Activated CD4-positive, alpha-beta T cell treated with anti-CD3 and anti-CD28 coated beads, Interleukin-10, Interleukin-2, amounts not matched to agents 100 ng/mL and 50 ng/mL, durations not matched to agents 16 hours and 8 hours (primary cell): ENCODE measurements at places on chromosomes 4 and X.

GRCh38 chr4:12588582-12588981, 895.6 kb downstream of the RAB28 start:
- no peak for DNase-seq

- peak; percentile 52 for DNase-seq
Observed at GRCh38 chr4:184643731-184644130, 5.5 kb downstream of the CASP3 start.

- DNase-seq, result no peak
Observed at GRCh38 chrX:107659286-107659685, 31.0 kb downstream of the PRPS1 start.

DNA sequence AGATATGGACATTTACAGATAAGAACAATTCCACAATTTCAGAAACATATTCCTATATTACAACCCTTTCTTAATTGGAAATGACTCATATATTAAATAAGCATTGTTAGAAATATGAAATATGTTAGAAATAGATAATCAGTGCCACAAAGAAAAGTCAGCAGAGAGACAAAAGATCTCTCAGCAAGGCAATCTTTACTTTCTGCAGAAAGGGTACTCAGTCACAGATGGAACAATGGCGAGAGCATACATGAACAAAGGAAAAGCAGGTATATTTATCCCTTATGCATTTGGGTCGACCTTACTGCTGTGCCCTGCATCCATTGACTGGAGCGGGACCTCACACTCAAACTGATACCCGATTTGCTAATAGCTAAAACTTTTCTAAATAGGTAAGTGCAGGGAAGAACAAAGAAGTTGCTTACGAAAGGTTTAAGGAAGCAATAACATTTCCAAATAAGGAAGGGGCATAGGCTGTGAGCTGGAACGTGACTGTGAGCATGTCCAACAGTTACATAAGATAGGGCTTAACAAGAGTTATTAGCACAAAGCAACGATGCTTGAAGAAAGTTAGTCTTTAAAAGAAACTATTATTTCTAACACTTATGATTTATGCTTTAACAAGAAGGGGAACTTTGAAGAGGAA, 40.8 kb downstream of the MGARP start:
- no peak for DNase-seq

- no peak for DNase-seq
Observed at GRCh38 chr4:127781300-127782024, 660 bp upstream of the HSPA4L start.

- no peak for DNase-seq
Observed at GRCh38 chr4:163915896-163916295, 421.4 kb downstream of the TMA16 start.

DNA sequence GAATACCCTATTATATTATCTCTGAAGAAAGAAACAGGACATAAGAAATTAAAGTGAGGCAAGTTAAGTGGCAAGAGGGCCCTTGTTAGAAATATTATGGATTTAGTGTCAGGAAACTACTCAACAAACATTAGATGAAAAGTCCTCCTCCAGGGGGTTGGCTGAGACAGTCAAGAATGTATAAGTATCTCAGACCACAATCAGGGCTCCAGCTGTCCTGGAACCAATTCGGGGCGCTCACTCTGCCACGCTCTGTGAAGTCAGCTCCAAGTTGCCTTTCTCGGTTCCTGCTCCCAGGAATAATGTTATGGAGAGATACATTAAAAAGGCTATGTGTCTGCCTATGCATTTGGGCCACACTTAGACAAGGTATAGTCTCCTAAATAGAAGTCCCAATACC, 73.3 kb downstream of the RASGEF1B start:
- DNase-seq, result no peak

GRCh38 chr4:54082168-54082567, 17.8 kb upstream of the CHIC2 start:
- DNase-seq, result no peak

DNA sequence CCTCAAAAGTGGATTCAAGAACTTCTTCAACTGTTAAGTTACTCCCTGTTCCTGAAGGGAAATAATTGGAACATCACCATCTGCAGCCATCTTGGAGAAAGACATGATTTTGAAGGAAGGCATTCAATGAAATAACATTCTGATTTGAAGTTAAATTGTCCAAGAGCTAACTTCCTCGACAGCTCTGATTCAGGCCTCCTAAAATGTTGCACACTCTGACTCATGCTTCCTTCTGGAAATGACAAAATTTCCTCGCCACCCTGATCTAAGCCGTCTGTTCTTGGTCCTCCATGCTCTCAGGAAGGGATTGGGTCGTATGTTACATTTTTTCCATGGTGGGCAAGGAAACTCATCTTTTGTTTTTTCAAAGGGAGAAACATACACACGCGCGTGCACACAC, 496.9 kb upstream of the DIPK2B start:
- DNase-seq, result no peak

DNA sequence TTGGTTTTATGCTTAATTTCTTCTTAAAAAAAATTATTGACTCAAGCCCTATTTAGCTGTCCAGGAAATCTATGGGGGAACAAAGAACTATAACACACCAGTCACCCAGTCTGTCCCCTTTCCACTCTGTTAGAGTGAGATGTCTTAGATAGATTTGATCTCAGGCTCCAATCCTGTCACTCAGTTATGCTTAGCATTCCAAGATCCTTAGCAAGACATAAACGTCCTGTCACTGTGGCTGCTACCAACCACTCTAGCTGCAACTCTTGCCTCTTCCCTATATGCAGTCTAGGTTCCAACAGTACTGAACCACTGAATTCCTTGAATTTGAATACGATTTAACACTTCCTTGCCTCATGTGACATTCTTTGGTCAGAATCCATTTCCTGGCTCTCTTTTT, 241.9 kb upstream of the NWD2 start:
- DNase-seq, result no peak

GRCh38 chr4:110867981-110868720, 245.3 kb upstream of the PITX2 start:
- DNase-seq, result no peak

GRCh38 chr4:117135634-117136354, 50.4 kb upstream of the TRAM1L1 start:
- DNase-seq, result no peak

- DNase-seq, result no peak
Observed at GRCh38 chrX:71396576-71396975, 30.4 kb downstream of the TAF1 start.

GRCh38 chr4:78625073-78625472, 73.5 kb downstream of the ANXA3 start:
- peak; percentile 14 for DNase-seq

DNA sequence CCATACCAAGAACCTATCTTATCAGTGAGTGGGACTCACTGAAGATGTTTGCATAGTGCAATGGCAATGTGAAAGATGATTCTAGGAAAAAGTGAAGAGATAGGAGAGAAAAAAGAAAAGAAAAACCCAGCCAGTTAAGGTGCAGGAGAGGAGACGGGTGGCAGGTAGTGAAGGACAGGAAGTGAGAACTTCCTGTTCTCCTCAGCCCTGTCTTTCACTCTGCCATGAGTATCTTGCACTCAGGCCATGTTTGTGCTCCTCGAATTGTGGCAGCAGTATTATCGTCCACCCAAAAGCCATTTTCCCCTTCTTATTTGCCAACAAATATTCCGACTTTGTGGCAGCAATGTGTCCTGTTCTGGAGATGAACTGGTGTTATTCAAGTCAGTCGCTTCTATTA, 8.6 kb upstream of the ENPEP start:
- DNase-seq, result no peak

DNA sequence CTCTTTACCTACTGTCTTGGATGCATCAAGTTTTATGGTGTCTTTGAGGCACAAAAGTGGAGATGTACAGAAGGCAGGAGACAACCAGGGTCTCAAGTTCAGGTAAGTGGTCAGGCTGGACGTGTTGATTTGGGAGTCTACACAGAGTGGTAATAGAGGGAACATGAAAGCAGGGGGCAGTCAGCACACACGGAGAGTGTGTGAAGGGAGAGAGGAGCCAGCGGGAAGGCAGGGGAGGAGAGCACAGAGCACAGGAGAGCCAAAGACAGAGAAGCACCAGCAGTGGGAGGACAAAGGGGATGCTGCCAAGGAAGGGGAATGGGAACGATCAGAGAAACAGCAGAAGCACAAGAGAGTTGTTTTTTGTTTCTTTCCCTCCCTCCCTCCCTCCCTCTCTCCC, 32.9 kb downstream of the TMEM150C start:
- no peak for DNase-seq

DNA sequence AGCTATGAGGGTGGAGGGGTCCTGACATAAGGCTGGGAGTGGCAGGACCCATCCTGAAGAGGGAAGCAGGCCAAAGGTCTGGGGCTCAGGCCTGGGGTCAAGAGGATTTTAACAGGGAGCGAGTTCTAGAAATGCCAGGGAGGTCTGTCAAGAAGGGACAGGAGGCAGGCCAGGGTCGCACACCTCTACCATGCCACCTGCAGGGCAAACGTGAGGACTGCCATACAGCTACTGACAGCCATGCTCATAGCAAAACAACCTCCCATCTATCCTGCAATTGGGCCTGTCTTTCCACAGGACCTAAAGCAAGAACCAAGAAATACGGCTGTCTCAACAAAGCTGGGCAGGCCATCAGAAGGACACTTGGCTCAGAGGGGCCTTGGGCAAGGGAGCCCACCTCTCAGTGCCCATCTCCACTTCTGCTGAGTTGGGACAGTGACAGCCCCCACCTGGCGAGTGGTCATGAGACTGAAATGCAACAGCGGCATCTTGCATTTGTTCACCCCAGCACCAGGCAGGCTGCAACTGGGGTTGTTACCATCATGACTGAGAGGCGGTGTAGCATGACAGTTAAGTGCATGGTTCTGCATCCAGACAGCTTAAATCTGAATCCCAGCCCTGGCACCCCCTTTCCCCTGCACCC, 92.7 kb downstream of the WFS1 start:
- DNase-seq, result no peak

DNA sequence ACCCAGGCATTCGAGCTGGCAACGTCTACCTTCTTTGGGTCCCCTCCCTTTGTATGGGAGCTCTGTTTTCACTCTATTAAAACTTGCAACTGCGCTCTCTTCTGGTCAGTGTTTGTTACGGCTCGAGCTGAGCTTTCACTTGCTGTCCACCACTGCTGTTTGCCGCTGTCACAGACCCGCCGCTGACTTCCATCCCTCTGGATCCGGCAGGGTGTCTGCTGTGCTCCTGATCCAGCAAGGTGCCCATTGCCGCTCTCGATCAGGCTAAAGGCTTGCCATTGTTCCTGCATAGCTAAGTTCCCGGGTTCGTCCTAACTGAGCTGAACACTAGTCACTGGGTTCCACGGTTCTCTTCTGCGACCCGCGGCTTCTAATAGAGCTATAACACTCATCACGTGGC, 183.5 kb upstream of the GALNTL6 start:
- DNase-seq, result no peak

DNA sequence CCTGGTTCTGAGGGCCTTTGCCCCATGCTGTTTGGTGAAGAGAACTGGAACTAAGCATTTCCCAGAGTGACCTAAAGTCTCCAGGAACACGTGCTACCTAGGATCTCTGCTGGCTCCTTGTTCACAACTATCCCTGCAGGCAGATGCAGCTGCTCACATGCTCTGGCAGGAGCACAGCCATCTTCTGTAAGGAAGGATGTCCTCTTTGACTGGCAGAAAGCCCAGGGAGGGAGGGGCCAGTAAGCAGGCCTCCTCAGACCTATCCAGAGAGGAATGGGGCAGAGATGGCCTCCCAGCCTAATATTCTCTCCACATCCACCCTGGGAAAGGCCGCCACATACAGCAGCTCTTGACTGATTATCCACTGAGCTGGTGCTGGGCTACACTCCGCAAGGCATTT, 142.8 kb upstream of the EOLA2 start:
- no peak for DNase-seq

- DNase-seq, result no peak
Observed at GRCh38 chr4:22456291-22456690, 59.6 kb downstream of the ADGRA3 start.

DNA sequence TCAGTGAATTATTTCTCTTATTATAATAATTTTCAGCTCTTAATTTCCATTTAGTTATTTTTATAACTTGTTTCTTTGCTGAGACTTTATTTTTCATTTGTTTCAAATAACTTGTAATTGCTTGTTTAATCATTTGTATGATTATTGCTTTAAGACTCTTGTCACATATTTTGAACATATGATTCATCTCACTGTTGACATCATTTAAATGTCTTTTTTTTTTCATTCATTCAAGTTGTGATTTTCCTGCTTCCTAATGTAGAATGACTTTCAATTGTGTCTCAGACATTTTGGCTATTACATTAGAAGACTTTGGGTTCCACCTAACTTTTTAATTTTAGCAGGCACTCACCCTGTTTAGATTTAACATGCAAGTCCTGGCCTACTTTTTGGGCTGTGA, 234.8 kb upstream of the DIPK2B start:
- no peak for DNase-seq

- DNase-seq, result no peak
Observed at GRCh38 chr4:52870225-52870624, 8.1 kb downstream of the RASL11B start.

DNA sequence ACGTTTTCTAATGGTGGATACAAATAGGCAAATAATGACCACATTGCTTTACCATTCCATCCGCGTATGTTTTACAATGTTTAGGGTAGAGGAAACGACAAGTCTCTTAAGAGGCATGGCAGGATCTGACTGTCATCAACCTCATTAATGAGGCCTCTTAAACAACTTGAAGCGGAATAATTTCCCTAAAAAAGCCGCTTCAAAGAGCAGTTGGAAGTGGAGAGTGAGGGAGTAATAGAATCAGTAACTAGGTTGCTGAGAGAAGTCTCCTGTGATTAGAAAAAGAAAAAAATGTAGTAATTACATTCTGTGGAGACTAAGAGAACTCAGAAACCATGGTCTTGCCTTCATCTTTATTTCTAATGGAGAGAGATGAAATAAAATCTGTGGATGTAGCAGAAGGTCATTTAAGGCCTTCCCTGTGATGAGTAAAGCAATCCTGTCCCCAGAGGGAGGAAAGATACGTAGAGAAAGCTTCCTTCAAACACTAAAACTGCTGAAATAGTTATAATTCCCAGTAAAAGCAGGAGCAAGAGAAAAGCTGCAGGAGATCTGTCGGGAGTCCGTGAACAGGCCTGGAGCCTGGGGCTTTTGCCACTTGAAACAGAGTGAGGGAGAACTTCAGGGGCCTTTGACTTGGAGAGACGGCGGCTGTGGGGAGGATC, 11.1 kb upstream of the SEPSECS start:
- DNase-seq, result no peak

GRCh38 chrX:153948847-153949805, 4.7 kb upstream of the RENBP start:
- DNase-seq, result no peak
